ENCODE measurements at places on chromosomes 11 and 22. TPM values are rescaled to one million over a fixed set of nuclear protein-coding genes. Genes with fewer than 3 reads are reported as not detected.

GRCh38 chr11:46877580-46877979 lies 31.5 kb upstream of the CKAP5 start:
- no peak overlapping the region for H3K4me3 ChIP-seq
- H3K27ac ChIP-seq = no peak overlapping the region
- no peaks in the 10 kb centered on the region for H3K36me3 ChIP-seq
- DNase-seq = no peak

DNA sequence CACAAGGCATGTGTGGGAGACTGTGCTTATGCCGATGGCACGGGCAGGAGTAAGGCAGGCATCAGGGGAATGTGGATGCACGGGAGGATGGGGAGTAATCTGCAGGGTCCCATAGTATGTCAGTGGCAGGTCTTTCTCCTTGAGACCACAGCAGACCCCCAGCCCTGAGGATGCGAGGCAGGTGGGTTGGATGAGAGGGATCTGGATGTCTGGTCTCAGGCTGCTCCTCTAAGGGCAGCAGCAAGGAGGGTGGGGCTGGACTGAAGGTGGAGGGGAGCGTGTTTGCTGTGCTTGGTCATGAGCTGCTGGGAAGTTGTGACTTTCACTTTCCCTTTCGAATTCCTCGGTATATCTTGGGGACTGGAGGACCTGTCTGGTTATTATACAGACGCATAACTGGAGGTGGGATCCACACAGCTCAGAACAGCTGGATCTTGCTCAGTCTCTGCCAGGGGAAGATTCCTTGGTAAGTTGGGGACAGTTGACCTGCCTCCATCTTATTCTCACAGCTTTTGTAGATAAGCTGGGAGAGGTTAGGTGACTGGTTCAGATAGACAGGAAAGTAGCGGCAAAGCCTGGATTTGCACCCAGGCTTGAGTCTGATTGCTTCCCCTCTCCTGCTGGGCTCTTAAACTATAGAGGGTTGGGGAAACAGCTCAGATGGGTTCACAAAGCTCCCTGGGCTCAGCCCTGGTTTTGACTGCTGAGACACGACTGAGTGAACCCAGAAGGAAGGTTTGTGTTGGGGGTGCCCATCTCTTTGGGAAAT lies at the start of gene APOL1:
Gene APOL1, plus strand, starts transcription at position 380 of the 769 bp plus-strand sequence. CDS start 1,823 bp downstream, outside the sequence.
- peaks cover 7% of the 10 kb centered on the region for H3K4me1 ChIP-seq
- H3K27me3 ChIP-seq = no peaks in the 10 kb centered on the region
- DNase-seq = peak; percentile 43
- H3K36me3 ChIP-seq = peaks cover 3% of the 10 kb centered on the region
- peak within 1 kb of the TSS; percentile 54 for H3K4me3 ChIP-seq
- H3K27ac ChIP-seq = peak within 1 kb of the TSS; percentile 75

DNA sequence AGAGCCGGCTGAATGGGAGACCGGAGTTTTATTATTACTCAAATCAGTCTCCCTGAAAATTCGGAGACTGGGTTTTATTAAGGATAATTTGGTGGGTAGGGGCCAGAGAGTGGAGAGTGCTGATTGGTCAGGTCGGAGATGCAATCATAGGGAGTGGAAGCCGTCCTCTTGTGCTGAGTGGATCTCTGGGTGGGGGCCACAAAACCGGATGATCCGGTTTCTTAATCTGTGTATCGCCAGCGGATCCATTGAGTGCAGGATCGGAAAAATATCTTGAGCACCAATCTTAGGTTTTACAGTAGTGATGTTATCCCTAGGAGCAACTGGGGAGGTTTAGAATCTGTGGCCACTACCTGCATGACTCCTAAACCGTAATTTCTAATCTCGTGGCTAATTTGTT lies 886 bp upstream of the NIPSNAP1 start:
- H3K27ac ChIP-seq = no peak overlapping the region
- no peaks in the 10 kb centered on the region for H3K27me3 ChIP-seq
- H3K4me1 ChIP-seq = peaks cover 16% of the 10 kb centered on the region
- no peak overlapping the region for H3K4me3 ChIP-seq

- DNase-seq = no peak
- no peak overlapping the region for H3K4me3 ChIP-seq
- H3K36me3 ChIP-seq = no peaks in the 10 kb centered on the region
- H3K4me1 ChIP-seq = no peaks in the 10 kb centered on the region
Observed at GRCh38 chr11:70537576-70538571, 139.5 kb downstream of the CTTN start.

DNA sequence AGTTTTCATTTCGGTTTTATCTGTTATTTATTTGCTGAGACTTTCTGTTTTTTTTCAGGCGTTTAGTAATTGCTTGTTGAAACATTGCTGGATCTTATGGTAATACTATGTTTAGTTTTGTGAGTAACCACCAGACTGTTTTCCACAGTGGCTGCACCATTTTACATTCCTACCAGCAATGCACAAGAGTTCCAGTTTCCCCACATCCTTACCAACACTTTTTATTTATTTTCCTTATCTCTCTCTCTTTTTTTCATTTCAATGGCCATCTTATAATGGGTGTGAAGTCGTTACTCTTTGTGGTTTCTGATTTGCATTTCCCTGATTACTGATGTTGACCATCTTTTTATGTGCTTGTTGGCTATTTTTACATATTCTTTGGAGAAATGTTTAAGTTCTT lies 23.7 kb downstream of the USP47 start:
- H3K27ac ChIP-seq = no peak overlapping the region
- DNase-seq = no peak
- H3K4me1 ChIP-seq = peaks cover 10% of the 10 kb centered on the region
- H3K36me3 ChIP-seq = no peaks in the 10 kb centered on the region
- H3K4me3 ChIP-seq = no peak overlapping the region
- no peaks in the 10 kb centered on the region for H3K27me3 ChIP-seq

DNA sequence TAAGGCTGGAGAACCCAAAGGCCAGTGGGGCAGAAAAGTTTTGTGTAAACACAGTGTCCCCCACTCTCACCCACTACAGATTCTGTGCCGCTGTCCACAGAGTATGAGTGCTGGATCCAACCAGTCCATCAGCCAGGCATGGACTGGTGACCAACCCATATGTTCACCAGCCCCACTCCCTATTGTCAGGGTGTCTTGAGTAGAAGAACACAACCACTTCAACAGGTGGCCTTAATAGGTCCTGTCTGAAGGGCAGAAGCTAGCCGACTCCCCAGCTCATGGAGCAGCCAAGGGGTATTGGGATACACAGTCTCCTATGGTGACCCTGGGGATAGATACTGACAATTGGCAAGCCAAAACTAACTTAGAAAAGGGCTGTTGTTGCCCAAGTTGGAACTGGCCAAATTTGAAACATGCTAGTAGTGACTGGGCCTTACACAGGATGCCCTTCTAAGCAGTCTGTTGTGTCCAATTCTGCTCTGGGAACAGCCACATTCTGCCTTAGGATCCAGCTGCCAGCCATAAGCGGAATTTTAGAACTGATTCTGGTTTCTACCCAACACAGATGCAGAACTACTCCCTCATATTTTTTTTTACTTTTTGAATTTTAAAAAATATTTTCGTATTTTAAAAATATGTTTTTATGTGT lies 19.8 kb upstream of the PGM2L1 start:
- no peak for DNase-seq
- H3K27me3 ChIP-seq = peaks cover 1% of the 10 kb centered on the region
- peak overlapping the region; percentile 18 for H3K27ac ChIP-seq
- no peaks in the 10 kb centered on the region for H3K36me3 ChIP-seq
- peaks cover 6% of the 10 kb centered on the region for H3K4me1 ChIP-seq
- H3K4me3 ChIP-seq = no peak overlapping the region

GRCh38 chr22:42270176-42270509 lies 310 bp downstream of the TCF20 start:
- H3K27me3 ChIP-seq = no peaks in the 10 kb centered on the region
- peak overlapping the region; percentile 84 for H3K4me3 ChIP-seq
- H3K4me1 ChIP-seq = peaks cover 17% of the 10 kb centered on the region

DNA sequence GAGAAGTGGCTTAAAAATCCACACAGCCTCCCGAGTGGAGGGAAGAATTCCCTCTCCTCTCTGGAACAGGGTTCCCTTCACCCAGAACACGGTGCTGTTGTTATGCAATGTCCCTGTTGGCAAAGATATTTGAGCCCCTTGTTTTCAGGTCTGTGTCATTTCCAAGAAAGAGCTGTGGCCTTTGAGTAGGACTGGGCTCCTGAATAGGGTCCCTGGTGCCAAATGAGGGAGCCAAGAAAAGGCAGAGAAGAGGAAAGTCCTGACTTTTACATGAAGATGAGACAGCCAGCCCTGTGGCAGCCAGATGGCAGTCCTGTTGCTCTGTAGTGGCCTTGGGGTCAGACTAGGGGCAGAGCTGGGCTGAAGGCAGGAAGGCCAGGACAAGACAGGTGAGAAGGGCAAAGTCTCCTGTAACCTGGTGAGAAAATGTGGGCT lies 51.2 kb upstream of the ELF5 start:
- no peaks in the 10 kb centered on the region for H3K27me3 ChIP-seq
- no peak for DNase-seq
- H3K4me1 ChIP-seq = no peaks in the 10 kb centered on the region
- H3K27ac ChIP-seq = no peak overlapping the region
- no peak overlapping the region for H3K4me3 ChIP-seq

DNA sequence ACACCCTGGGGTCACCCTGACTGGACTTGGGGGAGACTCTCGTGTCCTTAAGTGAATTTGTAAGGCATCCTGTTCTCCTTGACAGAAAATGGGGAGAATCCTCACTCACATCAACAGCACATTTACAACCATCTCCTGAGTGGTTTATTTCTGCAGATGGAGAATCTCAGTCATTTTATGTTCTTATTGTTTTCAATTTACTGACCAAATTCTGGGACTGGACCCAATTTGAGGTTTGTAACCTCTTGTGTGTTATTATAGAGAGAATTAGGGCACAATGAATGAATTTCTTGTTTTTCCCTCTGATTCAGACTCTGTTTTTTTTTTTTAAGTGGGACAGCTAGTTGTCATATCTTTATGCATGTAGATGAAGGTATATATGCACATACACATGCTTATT lies 104.9 kb downstream of the ADAMTS15 start:
- no peak overlapping the region for H3K27ac ChIP-seq
- peaks cover 10% of the 10 kb centered on the region for H3K27me3 ChIP-seq
- H3K36me3 ChIP-seq = no peaks in the 10 kb centered on the region
- H3K4me1 ChIP-seq = no peaks in the 10 kb centered on the region
- no peak overlapping the region for H3K4me3 ChIP-seq

DNA sequence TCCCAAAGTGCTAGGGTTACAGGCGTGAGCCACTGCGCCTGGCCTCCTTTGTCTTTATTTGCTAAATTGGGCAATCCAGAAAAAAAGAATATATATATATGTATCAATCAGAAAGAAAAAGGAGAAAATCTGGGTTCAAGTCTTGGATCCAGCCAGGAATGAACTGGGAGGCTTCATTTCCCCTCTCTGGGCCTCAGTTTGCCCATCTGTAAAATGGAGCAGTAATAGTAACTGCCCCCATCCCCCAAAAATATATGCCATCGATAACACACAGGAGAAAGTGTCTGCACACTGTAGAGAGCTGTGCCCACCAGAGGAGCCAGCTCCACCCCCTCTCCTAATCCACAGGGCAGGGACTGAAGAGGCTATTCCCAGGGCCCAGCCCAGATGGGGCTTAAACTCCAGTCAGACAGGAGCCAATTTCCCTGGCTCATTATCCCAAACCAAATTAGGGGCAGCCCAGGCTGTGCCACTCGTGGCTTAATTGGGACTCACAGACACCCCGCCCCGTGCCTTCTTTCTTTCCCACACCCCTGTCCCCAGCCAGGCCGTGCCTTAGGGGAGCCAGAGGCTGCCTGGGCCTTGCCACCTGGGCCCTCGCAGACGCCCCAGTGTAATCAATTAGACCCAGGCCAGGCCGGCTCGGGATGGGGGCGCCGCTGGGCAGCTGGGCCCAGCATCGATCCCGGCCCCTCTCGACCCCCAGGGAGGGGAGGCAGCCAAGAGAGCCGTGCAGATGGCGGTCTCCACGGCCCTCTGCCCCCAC lies 171.5 kb downstream of the MN1 start:
- H3K36me3 ChIP-seq = no peaks in the 10 kb centered on the region
- H3K27ac ChIP-seq = no peak overlapping the region
- no peaks in the 10 kb centered on the region for H3K4me1 ChIP-seq
- DNase-seq = no peak
- H3K4me3 ChIP-seq = no peak overlapping the region

DNA sequence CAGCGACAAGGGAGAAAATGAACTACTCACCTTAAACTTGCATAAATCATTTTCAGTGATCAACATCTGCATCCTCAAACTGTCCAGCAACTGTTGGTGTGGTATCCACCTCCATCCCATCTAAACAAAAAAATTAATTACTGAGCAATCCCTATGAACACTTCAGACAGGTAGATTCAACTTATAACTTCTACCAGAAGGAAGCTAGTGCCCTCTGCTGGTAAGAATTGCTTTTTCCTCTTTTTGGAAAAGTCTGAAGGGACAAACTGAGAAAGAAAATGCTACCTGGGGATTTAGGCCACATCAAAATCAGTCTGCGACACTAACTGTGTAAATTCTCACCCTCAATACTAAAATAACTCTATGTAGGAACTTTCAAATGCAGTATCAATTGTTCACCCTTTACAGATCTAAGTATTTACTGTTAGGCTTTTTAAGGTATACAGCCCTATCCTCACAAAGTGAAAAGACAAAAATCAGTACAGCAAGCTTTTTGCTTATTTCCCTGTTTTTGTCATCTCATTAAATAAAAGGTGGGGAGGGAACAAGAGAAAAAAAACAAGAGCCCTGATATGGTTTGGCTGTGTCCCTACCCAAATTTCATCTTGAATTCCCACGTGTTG lies 17.9 kb downstream of the CLNS1A start:
- H3K36me3 ChIP-seq = peaks cover 7% of the 10 kb centered on the region
- no peak overlapping the region for H3K27ac ChIP-seq
- no peaks in the 10 kb centered on the region for H3K27me3 ChIP-seq
- no peak overlapping the region for H3K4me3 ChIP-seq
- no peaks in the 10 kb centered on the region for H3K4me1 ChIP-seq
- DNase-seq = no peak

DNA sequence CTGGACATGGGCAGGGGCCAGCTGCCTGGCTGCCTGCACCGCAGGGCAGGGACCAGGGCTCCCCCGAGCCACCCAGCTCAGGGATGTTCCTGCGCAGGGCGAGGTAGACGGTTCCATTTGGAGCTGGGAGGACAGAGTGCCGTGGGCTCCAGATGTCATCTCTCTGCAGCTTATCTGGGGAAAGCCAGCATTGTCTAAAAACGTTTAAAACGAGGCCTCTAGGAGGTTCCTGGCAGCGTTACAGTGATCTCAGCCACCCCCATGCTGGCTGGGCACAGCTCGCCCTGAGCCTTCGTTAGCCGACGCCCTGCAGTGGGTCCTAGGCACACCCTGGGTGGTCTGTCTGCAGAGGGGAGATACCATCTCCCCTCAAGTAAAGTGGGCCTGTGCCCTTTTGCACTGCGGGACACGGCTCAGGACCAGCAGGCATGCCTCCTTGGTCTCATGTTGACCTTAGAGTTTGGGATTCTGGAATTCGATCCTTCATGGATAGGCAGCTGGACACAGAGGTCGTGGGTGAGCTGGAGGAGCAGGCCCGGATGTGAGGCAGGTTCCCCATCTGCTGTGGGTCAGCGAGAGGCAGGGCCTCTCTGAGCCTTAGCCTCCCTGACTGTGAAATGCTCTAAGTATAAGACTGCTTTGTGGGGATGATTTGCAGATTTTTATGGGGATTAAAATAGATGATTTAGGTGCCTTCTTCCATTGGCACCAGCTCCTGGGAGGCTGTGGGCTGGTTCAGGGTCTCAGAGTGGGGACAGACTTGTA lies 14.1 kb downstream of the SYNGR1 start:
- H3K27me3 ChIP-seq = peaks cover 3% of the 10 kb centered on the region
- H3K27ac ChIP-seq = no peak overlapping the region
- no peak for DNase-seq
- no peaks in the 10 kb centered on the region for H3K4me1 ChIP-seq

APOBEC3G gene
- total RNA-seq = 37.5 TPM

PLEKHA7 gene
- 4.8 TPM for total RNA-seq

MS4A12 gene
- not detected for total RNA-seq

SCGB1A1 gene
- total RNA-seq = not detected

SLC22A9 gene
- not detected for total RNA-seq

TBX1 gene
- total RNA-seq = not detected

OR5B21 gene
- not detected for total RNA-seq
